ENCODE measurements at places on chromosomes 1 and 21. TPM values are rescaled to one million over a fixed set of nuclear protein-coding genes. Genes with fewer than 3 reads are reported as not detected.

The UBASH3A gene
- total RNA-seq = not detected

- DNase-seq = no peak
These were observed 20.9 kb upstream of the PLEKHG5 start for GRCh38 chr1:6512245-6512907.

DNA sequence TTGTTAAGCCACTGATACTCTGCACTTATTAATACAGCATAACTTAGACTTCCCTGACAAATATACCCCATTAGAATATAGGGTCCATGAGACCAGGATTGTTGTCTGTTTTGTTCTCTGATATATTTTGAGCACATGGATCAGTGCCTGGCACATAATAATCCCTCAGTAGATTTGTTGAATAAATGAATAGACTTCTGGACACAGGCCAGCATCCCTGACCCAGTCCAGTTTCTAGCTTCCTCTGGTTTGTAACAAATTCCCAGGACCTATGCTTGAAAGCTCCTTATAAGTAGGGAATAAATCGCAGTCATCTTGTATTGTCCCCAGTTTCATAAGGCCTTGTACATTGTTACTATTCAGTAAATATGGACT, 58.2 kb upstream of the GADD45A start:
- no peak for DNase-seq

DNA sequence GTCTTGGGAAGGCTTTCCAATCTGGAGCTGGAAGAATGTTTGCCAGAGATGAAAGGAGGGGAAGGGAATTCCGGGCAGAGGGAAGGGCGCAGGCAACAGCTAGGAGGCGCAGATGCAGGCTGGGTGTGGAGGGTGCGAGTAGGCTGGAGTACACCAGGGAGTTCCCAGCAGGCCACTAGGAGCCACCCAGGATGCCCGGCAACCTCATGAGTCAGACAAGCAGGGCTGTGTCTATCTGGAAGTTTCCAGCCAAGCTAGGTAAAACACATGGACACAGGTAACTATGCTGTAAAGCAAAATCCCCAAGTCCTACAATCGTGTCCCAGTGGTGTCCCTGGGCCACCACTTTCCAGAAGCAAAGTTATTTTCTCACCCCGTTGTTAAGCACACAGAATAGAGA, 990 bp upstream of the NBL1 start:
- no peak for DNase-seq

The MATN1 gene
- total RNA-seq = not detected

DNA sequence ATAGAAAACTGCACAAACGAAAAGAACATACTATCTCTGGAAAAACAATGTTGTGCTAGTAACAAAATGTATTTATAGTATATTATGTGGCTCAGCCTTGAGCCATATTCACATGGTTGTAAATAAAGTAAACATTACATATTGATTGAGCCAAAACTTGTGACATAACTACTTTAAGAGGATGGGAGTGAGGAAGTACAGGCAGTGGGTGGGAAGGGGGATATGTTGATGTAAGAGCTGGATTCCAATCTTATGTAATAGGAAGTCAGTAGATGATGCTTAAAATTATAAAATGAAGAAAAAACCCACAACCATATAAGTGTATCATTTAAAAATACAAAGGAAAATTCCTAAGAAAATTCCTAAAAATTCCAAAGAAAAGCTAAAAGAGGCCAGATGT, 42.7 kb downstream of the RHOU start:
- no peak for DNase-seq

GRCh38 chr1:221663321-221663720, 78.6 kb downstream of the DUSP10 start:
- no peak for DNase-seq

DNA sequence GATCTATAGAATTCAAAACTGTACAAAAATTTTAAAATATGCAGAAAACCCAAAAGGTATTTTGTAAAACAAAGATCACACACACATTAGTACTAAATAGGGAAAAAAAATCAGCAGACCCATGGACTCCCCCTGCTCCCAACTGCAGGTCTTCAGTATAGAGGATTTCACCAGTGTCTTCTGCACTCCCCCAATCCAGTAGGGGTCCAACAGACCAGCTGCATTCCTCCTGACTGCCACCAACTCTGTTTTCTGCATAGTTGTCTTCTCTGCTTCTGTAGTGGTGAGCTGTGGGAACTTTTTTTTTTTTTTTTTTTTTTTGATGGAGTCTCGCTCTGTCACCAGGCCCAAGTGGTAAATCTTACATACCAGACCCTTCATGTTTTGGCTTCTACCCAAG, 21.9 kb downstream of the CLCA2 start:
- no peak for DNase-seq

The TTC24 gene
- total RNA-seq = not detected

The ZFP69 gene
- total RNA-seq = not detected

- no peak for DNase-seq
These were observed 1.9 kb downstream of the TAGLN2 start for GRCh38 chr1:159923203-159924024.

GRCh38 chr1:67496329-67496728, 66.1 kb upstream of the SERBP1 start:
- DNase-seq = no peak

DNA sequence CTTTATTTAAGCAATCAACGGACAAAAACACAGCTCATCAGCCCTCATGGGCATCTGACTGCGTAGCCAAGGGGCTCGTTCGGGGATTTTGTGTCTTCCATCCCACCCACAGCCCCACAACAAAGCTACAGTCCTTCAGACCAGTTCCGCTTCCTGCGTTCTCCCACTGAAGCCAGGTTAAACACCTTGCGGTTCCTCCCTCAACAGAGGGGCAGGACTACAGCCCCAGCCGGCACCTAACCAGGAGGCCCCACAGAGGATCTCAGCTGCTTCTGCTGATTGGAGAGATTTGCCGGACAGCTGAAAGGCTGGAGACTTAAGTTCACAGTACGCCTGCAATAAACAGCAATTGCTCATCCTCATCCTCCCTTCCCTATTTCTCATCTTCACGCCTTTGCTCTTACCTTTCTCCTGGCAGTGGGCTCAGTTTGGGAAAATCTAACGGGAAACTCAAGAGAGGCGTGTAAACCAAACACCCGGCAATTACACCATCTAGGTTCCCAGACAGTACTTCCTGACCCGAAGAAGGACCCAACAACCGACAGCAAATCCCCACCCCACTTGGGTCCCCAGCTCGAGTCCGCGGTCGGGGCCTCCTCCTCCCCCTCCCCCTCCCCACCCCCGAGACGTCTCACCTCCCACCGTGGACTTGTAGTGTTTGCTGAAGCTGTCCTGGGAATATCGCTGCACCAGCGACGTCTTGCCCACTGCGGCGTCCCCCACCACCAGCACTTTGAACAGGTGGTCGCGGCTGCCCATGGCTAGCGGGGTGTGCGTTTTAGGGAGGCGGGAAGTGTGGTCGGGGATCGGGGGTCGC, 876 bp downstream of the RAB29 start:
- peak; percentile 16 for DNase-seq

DNA sequence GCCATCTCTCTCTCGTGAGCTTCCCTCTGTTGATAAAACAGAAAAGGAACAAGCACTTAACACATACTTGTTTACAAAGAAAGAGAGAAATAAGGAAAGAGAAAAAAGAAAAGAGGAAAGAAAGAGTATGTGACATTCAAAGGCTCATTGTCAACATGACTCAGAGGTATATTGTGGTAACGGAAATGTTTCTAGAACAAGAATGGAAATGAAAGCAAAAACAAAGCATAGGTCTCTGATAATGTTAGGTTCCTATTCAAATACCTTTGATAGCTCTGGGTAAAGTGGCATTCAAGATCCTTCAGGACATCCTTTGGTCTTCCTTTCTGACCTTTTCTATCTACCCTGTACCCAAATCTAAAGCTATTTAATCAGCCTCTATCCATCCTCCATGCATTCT, 67.4 kb upstream of the DMRTA2 start:
- no peak for DNase-seq

DNA sequence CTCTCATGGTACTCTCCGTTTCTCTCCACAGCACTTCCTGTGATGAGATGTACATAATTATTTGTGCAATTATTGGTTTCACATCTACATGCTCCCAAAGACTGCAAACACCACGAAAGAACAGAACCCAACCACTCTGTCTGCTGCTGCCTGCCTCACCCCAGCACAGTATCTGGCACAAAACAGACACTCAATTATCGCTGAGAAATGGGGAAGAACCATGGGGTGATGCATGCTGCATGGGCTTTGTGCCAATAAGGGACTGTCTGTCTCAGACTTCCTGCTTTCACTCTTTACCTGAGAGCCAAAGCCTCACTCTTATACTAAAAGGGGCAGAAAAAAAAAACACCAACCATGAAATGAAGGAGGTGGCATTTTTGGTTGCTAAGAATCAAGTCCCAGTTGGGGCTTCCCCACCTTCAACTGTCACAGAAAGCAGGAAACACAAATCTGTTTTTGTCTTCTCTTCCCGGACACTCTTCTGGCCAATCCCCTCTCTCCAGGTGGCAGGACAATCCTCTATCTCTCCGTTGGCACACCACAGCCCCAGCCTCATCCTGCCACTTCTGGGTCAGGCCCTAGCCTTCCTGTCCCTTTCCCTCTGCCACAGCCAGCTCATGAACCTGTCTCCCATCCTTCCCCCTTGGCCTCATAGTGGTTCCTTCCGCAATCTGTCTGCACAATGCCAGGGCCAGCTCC, 82.0 kb downstream of the TGFBR3 start:
- DNase-seq = peak; percentile 85

- no peak for DNase-seq
These were observed 13.3 kb downstream of the RNU5D-1 start for GRCh38 chr1:44717653-44718052.

GRCh38 chr1:89802841-89803240, 18.0 kb upstream of the LRRC8D start:
- DNase-seq = no peak

DNA sequence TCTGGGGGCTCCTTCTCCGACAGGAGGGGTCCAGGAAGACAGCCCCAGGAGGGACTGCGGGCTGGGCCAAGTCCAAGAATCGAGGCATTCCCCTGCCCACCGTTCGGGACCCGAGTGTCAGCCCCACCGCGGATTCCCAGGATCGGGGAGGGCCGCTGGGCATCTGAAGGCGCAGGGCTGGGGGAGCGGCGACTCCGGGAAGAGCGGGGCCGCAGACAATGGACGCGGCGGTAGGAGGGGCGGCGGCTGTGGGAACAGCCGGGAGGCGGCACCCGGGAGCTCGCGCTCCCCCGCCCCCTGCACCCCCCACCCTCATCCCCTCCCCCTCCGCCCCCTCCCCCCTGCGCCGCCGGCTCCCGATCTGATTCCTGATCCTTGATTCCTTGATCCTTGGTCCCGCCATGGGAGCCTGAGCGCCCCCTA, at the start of gene VANGL2:
Gene VANGL2 (plus strand): TSS at position 342 of the 423 bp plus-strand sequence. CDS start 15,274 bp downstream, outside the sequence.
- DNase-seq = peak; percentile 82

- no peak for DNase-seq
These were observed 80.6 kb downstream of the TBX19 start for GRCh38 chr1:168361252-168361651.

The SLAMF9 gene
- not detected for total RNA-seq

GRCh38 chr21:20329636-20330035, 668.6 kb upstream of the NCAM2 start:
- DNase-seq = no peak

GRCh38 chr1:236214761-236215160, 67.0 kb downstream of the ERO1B start:
- no peak for DNase-seq

- DNase-seq = peak; percentile 93
These were observed 41.9 kb downstream of the ASTN1 start for GRCh38 chr1:177122461-177123251.

DNA sequence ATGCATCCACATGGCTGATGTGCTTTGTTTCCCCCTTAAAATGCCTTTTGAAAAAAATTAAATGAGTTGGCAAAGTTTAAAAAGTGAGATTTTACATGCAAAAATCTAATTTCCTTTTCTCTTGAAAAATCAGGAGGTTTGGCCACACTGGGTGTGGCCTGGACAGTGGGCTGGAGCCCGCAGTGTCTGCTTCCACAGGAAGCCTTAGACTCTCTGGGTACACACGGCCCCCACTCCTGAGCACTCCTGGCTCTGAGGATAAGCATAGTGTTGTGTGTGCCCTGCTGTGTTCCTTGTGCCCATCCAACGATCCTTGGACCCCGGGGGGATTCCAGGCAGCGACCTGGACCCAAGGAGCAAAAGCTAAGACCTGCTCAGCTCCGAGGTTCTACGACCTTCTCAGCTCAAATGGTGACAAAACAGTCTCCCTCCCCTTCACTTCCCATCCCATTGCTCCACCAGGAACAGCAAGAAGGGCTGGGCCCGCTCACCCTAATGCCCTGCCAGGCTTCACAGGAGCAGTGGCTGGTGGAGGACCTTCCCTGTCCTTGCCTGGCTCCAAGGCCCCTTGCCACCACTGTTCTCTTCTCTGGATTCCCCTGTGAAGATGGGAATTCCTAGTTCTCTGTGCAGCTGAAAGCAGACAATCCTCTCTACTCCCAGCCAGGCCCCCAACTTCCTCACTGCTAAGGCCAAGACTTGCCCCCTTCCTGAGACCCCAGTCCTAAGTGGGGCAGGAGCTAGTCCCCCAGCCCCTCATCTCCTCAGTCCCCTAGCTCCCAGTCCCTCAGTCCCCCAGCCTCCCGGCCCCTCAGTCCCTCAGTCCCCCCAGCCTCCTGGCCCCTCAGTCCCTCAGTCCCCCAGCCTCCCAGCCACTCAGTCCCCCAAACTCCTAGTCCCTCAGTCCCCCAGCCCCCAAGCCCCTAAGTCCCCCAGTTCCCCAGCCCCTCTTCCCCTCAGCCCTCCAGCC, 395.8 kb downstream of the PTPRU start:
- no peak for DNase-seq

The KIF21B gene
- total RNA-seq = 2.9 TPM

The ZBTB8A gene
- 7.7 TPM for total RNA-seq

The TEKT2 gene
- not detected for total RNA-seq

The SLC25A34 gene
- not detected for total RNA-seq

DNA sequence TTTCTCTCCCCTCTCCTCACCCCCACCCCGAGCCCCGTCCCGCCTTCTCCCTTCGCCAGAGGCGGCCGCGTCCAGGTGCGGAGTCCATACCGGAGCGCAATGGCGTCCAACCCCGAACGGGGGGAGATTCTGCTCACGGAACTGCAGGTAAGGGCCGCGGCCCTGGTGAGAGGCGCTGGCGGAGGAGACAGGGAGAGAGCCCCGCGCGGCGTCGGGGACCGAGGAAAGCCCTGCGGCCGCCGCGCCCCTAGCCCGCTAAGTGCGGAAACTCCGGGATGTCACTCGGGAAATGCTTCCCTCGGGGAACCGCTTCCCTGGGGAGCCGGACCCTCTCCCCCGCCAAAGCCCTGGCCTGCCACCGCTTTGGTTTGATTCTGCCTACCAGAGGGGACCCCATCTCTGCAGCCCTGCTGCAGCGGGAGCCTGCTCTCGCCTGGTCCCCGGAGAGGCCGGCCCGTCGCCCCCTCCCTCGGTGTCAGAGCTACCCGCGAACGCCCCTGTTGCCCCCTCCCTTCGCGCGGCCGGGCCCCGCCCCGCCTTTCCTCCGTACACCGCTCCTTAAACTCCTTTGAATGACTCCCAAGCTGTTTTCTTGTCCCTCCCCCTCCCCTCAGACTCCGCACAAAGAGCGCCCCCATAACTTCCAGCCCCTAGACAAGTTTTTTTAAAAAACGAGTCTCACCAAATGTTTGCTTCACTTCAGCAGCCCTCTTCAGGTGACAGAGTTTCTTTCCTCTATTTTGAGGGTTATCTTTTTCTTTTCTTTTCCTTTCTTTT, 597 bp downstream of the PKN2 start:
- peak; percentile 56 for DNase-seq

All from G401 (cell line).